Stimulated activated CD4-positive, alpha-beta T cell treated with anti-CD3 and anti-CD28 coated beads, Interleukin-2, amount 100 ng/mL, for 48 hours (primary cell): ENCODE measurements at places on chromosomes 5 and 9.
A peak's percentile ranks its signal among the peaks of the same experiment; 100 is the strongest.

DNA sequence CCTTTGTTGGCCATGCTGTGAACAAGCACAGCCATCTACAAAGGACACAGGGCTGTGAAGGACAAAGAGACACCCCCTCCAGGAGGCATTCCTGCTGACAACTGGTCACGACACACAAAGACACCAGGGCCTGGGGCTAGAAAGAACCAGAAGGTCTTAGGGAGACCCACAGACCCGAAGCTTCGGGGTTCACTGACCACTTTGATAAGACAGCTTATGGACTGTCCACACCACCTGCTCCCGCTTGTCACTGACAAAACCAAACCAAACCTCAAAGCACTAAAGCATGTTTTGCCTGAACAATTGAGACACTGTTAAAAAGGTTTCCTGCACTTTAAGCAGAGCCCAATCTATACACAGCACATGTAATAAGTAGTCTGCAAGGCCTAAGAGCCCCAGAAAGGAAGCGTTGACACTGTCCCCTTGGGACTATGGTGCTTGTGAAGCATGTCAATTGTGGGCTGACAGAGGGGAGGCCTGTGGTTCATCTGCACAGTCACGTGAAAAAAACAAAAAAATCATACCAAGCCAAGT, 185.0 kb downstream of the GAPVD1 start:
- DNase-seq = no peak

DNA sequence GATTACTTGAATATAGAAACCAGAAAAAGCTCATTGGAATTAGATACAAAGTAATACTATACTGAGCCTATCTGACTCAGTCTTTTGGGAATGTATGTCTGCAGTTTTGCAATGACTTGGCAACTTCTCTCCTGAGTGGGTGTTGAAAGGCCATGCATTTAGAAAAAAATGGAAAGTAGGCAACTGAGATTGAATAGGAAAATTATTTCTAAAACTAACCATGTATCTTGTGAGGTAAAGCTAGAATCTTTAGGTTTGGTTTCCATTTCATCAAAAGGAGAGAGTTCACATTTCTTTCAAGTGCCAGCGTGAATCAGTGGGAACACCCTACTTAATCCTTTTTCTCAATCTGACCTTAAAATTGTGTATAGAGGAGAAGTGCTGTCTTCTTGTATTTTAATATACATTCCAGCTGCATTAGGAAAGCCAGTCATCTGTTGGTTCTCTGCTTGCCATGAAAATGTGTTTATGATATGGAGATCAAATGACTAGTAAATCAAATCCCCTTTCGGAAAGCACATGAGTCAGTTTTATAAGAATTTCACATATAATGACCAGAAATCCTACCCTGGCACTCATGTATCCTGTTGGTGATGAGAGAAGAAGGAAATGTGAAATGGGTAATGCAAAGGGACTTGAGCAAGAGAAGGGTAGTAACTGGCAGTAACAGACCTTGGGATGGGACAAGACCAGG, 30.4 kb downstream of the NFX1 start:
- DNase-seq = no peak

DNA sequence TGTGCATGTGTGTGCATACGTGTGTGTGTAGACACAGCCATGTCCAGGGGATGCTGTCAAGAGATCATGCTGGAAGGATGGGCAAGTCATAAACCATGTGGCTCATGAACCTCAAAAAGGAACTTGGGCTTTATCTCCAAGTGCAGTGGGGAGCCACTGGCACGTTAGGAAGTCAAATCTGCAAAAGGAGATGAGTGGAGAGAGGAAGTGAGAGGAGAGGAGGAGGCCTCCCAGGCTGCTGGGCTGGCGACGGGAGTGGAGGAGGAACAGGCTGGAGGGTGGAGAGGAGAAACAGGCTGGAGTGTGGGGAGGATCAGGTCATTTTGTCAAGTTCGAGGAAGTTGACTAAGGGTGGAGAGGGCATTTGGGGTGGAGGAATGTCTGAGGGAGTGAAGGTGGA, 29.2 kb upstream of the TIFAB start:
- no peak for DNase-seq

- DNase-seq = no peak
Measured at GRCh38 chr9:97527626-97528528, 26.4 kb downstream of the TMOD1 start.

- no peak for DNase-seq
Measured at GRCh38 chr9:109382585-109382984, 61.7 kb upstream of the EPB41L4B start.

- no peak for DNase-seq
Measured at GRCh38 chr5:41143131-41143901, 70.0 kb downstream of the C6 start.

GRCh38 chr5:126462239-126463014, 39.2 kb downstream of the GRAMD2B start:
- DNase-seq = no peak

GRCh38 chr5:108521011-108521700, 139.3 kb upstream of the FBXL17 start:
- no peak for DNase-seq

DNA sequence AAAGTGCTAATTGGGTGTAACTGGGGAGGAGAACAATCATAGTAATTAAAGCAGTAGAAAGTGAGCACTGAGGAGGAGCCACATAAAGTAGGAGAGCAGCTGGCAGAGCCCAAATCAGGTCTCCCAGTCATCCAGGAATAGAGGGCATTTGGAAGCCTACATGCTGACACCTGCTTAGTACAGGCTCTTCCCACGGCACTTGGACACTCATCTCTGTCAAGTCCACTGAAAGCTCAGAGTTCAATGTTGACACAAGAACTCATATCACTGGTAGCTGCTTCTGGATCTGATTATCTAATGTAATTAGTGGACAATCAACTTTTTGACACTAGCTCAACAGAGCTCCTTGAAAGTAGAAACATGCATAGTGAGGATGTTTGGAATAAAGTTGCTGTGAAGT, 45.9 kb upstream of the PCSK1 start:
- DNase-seq = no peak

- no peak for DNase-seq
Measured at GRCh38 chr9:129480745-129481144, 140.2 kb downstream of the C9orf50 start.

DNA sequence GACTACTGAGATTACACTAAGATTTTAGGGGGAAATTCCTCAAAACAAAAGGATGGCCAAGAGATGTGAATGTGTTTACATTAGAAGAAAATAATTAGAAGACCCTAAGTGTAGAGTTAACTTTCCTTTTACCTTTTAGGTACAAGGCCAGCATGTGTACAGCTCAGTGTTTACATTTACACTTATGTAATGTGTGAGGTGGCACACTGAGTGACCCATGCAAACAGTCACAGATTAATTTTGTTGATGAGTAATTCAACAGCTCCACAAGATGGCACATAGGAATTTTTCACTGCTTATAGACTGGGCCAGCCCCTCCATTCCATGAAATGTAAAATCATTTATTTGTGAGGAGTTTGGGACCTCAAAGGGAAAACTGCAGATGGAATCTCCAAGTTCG, 90.1 kb upstream of the SLC12A2 start:
- DNase-seq = no peak

GRCh38 chr9:6382681-6383080, 30.3 kb upstream of the UHRF2 start:
- no peak for DNase-seq

DNA sequence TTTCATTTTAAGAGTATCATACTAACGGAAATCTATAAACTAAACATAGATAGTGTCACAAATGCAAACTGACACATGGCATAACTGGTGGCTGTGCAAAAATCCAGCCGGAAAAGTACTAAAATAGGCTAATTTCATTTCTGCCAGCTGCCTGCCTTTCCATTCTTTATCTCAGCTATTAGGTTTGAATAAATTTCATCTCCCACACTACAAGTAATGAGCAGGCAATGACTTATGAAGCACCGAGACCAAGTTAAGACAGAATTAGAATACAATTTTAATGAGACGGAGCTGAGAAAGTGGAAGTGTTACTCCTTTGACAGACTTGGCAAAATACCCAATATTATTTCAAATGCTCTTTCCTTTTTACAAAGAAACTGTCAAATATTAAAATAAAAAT, 258.8 kb upstream of the ZNF608 start:
- DNase-seq = no peak

DNA sequence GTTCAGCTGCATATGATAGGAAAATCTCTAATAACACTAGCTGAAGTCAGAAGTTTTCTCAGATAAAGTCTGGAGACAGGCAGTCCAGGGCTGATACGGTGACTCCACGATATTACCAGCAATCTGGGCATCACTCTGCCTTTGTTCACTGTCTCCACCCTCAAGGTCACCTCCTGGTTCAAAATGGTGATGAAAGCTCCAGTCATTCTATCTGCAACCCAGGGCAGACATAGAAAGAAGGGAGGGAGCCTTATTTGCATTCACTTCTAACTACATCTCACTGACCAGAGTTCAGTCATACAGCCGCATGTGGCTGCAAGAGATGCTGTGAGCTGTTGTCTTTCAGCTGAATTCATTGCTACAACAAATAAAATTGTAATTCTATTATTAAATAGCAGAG, 22.4 kb upstream of the GPR151 start:
- DNase-seq = no peak

- DNase-seq = no peak
Measured at GRCh38 chr5:110053205-110053604, 363.5 kb downstream of the MAN2A1 start.

DNA sequence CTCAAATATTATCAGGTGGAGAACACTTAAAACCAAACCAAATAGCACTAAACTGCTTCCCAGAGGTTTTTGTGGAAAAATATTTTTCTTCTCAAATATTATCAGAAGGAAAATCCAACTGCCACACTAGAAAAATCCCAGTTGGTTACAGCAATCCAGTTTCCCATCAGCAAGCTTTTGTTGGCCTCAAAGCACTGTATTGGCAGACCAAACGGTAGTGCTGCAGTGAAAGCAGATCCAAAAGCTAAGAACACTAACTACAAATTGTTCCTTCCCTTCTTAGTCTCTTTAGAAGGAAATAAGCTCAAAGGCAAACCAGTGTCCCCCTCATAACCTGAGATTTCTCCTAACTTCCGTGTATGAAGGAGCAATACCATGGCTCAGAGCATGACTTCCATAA, 105.3 kb downstream of the TRIM36 start:
- no peak for DNase-seq

- DNase-seq = no peak
Measured at GRCh38 chr9:33116860-33117259, 40.4 kb upstream of the SMU1 start.

DNA sequence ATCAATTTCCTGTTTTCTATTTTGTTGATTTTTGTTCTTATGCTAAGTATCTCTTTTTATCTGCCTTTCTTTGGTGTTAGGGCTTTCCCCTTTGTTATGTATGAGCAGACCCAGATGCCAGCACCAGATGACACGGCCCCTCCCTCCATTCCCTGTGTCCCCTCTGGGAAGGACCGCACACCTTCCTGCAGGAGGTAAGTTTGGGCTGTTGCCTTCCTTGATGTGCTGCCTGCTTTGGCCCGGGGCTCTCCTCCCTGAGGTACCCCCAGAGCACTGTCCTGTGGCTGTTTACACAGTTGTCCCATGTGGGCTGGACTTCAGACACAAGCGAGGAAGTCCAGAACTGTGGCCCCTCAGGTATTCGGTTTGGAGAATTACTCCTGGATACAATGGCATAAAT, 343.8 kb upstream of the IRX1 start:
- DNase-seq = no peak

DNA sequence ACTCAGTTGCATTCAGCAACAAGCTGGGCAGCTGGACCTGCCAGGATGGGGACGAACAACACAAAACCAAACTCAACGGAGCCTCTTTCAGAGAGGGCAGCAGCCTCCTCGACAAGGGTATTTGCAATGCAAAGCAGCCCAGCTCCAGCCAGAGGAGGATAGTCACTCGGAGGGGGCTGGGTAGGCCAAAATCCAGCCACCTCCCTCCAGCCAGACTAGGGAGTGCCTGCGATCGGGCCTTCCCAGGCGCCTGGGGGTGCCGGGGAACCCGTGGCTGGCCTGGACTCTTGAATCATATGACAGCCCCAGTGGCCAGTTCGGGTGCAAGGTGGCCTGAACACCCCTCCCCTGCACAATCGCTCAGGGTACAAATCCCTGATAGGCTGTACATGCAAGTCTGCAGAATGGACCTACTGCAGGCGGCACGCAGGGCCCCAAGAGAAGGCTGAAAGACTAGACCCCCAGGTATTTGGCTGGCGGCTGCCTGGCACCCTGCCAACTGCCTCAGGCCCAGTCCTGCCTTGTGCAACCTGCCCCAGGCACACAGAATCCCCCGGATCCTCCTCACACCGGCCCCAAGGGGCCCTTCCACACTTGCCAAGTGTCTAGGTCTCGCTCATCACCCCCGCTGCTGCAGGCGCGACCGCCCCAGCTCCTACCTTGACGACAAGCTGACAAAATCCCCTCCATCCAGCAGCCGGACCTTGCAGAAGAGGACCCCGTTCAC, 1.3 kb downstream of the EEIG1 start:
- no peak for DNase-seq

DNA sequence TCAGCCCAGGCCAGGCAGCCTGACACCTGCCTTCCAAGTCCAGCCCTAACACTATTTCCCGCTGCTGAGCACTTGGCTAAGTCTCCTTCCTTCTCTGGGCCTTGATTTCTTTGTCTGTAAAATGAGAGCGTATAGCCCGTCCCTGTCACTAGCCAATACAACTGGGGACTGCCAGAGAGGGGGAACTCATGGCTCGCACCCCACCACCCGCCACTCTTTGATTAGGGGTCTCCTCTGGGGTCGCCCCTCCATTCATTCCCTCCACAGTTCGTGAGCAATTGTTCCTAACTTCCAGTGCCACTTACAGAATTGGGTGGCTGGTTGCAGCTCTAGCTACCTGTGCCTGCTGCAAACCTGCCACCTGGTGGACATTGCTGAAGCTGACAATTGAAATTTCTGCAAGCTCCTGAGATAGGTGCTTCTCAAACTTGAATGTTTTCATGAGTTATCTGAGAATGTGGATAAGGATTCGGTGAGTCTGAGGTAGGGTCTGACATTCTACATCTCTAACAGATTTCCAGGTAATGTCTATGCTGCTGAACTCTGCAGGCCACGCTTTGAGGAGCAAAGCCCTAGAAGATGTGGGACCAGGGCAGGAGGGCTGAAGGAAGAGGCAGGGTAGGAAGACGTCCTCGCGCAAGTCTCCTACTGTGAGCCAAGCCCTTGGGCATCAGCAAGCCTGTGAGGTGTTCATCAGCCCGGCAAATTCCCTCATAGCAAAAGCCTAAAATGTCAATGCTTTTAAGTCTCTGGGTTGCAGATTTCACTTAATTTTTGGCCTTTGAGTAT, 13.3 kb upstream of the RECK start:
- peak; percentile 54 for DNase-seq

- DNase-seq = peak; percentile 78
Measured at GRCh38 chr5:172175263-172175719, 12.7 kb downstream of the STK10 start.

GRCh38 chr5:179322071-179323025, 22.9 kb downstream of the ADAMTS2 start:
- no peak for DNase-seq

DNA sequence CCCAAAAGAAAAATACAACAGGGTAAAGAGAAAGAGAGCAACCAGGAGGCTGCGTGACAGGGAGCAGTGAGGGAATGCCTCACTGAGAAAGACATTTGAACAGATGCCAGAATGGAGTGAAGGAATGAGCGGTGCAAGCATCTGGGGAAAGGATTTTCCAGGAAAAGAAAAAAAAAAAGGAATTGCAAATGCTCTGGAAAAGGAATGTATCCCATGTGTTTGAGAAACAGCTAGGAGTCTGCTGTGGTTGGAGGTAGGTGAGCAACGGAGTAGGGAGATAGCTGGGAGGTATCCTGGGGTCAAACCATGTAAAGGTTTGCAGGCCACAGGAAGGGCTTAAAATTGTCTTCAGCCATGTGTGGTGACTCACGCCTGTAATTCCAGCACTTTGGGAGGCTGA, 23.6 kb upstream of the CEMIP2 start:
- no peak for DNase-seq
